Tibial artery (tissue), 4 donors: ENCODE measurements at places on chromosomes 7 and 10.

DNA sequence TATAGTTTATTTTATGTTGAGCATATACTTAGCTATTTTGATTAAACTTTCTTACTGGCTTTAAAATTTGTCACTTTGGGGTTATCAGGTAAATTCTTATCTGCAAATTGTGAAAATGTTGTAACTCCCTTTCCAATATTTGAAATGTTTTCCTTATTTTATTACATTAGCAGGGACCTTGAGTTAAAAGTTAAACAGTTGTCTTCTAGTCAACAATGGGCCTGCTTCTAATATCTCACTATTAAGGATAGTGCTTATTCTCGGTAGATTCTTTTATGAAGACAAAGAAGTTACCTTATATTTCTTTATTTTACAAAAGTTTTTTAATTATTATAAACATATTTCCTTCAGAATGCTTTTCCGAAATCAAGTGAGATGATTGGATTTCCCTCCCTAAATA lies 53.7 kb upstream of the AHR start:
- no peaks in the 10 kb centered on the region for H3K4me1 ChIP-seq
- H3K36me3 ChIP-seq = no peaks in the 10 kb centered on the region
- H3K4me3 ChIP-seq = no peak overlapping the region
- DNase-seq = no peak

DNA sequence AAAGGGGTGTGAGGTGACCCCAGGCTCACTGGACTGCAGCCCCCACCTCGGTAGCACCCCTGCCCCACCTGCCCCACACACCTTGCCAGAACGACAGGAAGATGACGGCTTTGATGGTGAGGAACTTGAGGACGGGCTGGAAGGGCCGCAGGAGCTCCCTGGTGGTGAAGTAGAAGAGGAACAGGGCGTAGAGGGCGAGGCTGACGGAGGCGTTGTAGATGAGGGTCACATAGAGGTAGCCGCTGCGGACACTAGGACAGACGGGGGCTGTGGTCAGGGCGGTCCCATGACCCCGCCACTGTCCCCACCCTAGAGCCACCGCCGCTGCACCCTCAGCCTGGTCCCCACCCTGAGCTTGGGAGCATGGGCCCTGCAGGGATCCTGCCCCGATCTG lies 7.6 kb downstream of the TMEM184A start:
- H3K27ac ChIP-seq = no peak overlapping the region
- H3K27me3 ChIP-seq = no peaks in the 10 kb centered on the region
- H3K4me3 ChIP-seq = no peak overlapping the region
- H3K36me3 ChIP-seq = peaks cover 20% of the 10 kb centered on the region

GRCh38 chr10:61076572-61077114 lies 132.7 kb upstream of the RHOBTB1 start:
- no peak for DNase-seq
- H3K36me3 ChIP-seq = no peaks in the 10 kb centered on the region
- H3K4me1 ChIP-seq = no peaks in the 10 kb centered on the region
- no peaks in the 10 kb centered on the region for H3K27me3 ChIP-seq

- H3K4me1 ChIP-seq = peaks cover 5% of the 10 kb centered on the region
- peak overlapping the region; percentile 50 for H3K27ac ChIP-seq
- H3K36me3 ChIP-seq = peaks cover 28% of the 10 kb centered on the region
- H3K27me3 ChIP-seq = no peaks in the 10 kb centered on the region
- no peak for DNase-seq
- no peak overlapping the region for H3K4me3 ChIP-seq
Observed at GRCh38 chr10:113732160-113732881, 19.2 kb upstream of the PLEKHS1 start.

GRCh38 chr10:117541909-117542705 lies 439 bp upstream of the EMX2 start:
- H3K4me1 ChIP-seq = peaks cover 47% of the 10 kb centered on the region
- H3K27me3 ChIP-seq = no peaks in the 10 kb centered on the region
- peak overlapping the region; percentile 69 for H3K4me3 ChIP-seq
- DNase-seq = peak; percentile 54
- no peaks in the 10 kb centered on the region for H3K36me3 ChIP-seq
